NCI-H146 (cell line): ENCODE measurements at places on chromosomes 13 and 19.

DNA sequence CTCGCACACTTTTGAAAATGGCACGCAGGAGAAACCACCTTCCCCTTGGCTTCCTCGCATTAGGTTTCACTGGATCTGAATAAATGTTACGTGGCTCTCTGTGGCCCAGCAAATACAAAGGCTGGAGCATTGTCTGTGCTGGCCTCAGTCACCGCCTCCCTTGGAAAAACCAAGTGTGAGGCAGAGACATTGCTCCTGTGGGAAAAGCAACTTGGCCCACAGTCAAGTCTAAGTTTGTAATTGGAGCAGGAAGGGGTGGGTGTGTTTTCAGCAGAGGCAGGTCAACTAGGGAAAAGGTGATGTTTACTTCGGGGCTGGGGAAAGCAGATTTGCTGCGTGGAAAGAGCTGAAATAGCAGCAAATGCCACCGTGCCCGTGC is 101.6 kb downstream of the IRS2 start:
- DNase-seq = no peak

DNA sequence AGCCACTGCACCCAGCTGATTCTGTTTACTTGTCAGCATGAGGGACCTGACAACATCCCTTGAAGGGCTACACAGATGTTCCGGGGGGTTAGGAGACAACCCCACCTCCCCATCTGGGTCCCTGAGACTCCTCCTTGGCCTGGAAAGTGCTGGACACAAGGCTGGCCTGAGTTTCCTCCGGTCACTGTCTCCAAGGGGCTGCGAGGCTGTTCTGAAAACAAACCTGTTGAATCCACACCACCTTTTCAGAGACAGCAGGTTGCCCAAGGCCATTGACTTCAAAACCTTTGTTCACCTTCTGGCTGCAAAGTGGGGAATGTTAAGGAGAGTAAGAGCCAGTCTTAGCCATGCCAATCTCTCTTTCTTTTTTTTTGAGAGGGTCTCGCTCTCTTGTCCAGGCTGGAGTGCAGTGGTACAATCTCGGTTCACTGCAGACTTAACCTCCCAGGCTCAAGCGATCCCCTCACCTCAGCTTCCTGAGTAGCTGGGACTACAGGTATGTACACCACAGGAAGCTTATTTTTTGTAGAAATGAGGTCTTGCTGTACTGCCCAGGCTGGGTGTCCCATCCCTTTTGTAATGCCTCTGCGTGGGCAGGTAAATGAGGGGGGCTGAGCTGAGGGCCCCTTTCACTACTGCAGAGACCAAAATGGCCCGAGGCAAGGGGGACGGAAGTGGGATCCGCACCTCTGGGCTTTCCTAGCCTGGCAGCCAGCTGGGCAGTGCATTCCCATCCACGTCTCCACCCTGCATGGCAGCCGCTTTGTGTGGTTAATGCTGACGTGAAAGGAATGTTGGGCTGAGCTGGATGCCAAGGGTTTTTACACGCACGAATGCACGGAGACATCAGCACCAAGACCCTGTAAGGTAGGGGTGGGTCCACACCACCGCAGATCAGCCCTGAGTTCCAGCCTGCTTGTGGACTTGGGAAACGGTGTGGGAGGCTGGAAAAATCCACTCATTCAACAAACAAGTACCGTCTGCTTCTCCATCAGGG is 1.9 kb upstream of the ZNF628 start:
- no peak for DNase-seq

DNA sequence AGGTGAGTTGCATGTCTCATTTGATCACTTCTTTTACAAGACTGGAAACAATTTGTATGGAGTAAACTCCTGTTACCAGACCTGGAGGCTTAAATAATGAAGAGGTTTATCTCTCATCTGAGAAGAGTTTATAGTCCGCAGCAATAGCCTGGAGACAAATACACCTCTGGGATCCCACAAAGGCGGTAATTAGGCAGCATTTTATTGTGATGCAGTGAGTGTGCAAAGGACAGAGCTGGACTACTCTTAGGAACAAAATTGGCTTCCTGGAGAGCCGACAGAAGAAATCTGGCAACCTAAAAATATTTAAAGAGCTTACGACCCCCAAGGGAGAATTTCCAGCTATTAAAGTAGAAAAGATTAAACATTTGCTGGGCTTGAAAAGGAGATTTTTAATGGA is 11.8 kb upstream of the KATNAL1 start:
- DNase-seq = no peak

- no peak for DNase-seq
Measured at GRCh38 chr13:78562237-78562889, 41.0 kb downstream of the POU4F1 start.

DNA sequence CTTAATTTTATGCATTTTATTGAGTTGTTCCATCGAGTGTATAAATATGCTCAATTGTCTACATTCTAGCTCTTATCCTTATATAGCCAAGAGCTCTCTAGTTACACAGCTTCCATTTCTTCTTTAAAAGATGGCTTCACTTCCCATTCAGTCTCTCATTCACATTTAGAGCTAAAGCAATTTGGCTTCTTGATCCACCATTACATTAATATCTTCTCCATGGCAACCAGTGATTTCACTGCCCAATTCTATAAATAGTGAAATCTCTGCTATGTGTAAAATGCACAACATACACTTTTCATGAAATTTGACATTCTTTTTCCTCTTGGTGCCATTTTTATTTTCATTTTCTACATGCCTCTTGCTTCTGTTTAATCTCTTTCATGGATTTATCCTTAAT is 696.9 kb upstream of the ATXN8OS start:
- no peak for DNase-seq

GRCh38 chr13:81117416-81117815 is 776.5 kb upstream of the SPRY2 start:
- DNase-seq = no peak

DNA sequence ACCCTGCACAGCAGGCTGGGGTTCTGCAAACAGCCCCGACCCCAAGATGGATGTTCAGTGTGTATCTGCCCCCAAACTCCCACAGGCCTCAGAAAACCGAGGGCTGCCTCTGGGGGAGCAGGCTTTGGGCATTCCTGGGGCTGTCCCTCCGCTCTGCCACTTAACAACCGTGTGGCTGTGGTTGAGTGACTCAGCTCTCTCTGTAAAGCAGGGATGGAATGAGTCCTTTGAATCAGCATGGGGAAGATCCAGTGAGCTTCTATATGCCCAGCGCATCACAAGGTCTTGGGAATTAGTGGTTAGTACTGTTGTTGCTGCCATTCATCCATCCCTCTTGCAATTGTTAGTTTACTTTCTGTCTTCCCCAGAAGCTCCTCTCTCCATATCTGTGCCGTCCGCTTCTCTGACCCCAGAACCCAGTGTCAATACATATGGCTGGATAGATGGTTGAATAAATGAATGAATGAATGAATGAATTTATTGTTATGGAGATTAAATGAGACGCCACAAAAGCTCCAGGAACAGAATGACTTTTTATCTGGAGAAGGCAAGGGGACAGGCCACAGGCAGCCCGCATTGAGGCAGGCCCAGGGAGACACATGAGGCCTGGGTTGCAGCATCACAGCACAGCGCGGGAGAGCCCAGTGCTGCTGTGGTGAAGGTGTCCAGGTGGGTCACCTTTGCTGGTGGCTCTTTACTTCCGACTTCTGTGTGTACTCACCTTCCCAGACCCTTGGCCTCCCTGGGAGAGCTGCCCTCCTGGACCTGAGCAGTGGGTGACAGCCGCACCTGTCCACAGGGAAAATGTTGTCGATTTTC is 89.2 kb downstream of the RGCC start:
- no peak for DNase-seq

- DNase-seq = no peak
Measured at GRCh38 chr13:31649766-31650165, 89.6 kb upstream of the RXFP2 start.

- DNase-seq = no peak
Measured at GRCh38 chr13:37418490-37418889, 180.1 kb downstream of the POSTN start.

- DNase-seq = no peak
Measured at GRCh38 chr13:98487522-98487921, 89.4 kb downstream of the STK24 start.

GRCh38 chr13:94431987-94432386 is 47.5 kb downstream of the DCT start:
- no peak for DNase-seq
